Germinal center (tissue), 1 donor: ENCODE measurements at places on chromosomes 5 and 9.

GRCh38 chr9:22005021-22005701 lies 3.9 kb downstream of the CDKN2B start:
- DNase-seq, result no peak

DNA sequence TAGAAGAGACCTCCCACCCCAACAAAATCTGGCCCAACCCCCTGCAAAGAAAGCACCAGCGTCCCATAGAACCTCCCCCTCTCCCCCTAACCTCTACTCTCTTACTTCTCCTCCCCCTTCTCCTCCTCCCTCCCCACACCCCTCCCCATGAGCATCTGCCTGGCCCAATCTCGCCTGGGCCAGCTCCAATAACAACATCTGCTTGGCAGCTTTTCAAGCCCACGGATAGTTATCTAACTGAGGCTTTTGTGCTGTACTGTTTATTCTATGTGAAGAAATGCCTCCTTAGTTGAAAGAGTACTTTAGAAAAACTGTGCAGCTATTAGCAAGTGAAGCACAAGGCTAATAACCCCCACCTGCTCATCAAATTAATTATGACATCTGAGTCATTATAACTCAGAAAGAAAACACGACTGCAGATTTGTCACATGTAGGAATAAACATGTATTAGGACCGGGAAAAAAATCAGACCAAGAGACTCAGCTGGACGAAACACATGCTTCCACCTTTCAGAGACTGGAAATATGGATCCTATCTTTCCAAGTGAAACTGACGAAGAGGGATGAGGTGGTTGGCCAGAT lies 42.8 kb downstream of the NFIB start:
- no peak for DNase-seq

DNA sequence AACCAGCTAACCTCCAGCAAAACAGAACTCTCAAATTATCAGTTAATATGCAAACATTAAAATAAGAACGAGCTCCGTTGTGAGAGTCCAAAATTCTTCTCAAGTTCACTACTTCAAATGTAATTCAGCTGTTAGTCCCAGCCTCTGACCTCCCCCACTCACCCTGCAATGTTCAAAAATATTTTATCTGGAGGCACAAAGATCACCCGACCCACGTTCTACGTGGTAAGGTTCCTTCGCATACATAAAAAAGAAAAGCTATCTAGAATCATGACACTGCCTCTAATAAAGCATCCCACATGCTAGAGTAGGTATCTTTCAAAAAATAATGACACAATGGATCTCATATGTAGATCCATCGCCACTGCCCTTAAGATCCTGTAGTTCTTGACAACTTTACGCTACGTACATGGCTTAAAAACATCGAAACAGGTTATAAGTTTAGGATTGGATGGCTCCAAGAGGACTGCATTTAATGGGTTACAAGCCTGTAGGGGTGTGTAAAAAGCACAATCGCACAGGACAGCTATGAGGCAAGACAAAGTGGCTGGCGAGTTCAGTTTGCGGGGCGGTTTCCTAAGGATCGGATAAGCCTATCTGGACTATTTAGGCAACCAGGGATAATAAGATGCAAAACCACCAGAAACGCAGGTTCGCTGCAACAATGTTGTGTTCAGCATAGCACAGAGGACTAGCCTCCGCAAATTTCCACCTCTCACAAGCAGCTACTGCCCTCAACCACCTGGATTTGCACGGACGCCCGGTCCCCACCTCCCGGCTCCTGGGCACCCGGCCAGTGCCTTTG lies 969 bp downstream of the CLK4 start:
- no peak for DNase-seq

- no peak for DNase-seq
Observed at GRCh38 chr5:23648656-23649055, 141.2 kb downstream of the PRDM9 start.

DNA sequence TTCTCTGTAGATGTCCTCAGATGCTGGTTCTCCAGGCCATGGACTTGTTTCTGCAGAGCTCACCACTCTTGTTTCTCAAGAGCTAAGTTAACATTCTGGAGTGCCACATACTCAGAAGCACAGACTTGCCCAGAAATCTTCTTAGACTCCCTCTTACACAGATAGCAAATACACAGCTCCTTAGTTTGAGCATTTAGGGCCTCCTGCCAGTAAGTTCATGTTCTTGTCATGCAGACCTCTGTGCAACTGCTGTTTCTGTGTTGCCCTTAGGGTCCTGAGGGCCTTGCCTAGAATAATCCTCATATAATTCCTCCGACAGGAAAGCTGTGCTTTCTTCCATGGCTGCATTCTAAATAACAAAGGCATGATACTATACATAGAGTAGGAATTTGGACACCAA lies 1.3 kb upstream of the PTPDC1 start:
- DNase-seq, result no peak

DNA sequence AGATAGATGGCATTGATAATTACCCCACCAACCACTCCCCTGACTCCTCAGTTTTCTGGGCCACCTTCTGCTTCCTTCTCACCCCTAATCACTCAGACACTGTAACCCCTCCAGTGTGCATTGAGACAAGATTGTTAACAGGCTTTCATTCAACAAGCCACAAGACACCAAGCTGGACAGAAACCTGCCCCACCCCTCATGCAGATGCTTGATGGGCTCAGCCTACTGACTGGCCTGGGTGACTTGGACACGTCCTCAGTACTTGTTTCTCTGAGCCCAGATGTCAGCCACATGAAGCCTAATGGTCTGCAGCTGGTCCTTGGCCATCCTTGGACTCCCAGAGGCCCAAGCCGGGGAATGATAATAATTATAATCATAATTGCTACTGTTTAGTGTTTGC lies 71.4 kb upstream of the SMIM23 start:
- DNase-seq, result no peak

- DNase-seq, result no peak
Observed at GRCh38 chr9:131603199-131603598, 57.9 kb downstream of the PRRT1B start.

DNA sequence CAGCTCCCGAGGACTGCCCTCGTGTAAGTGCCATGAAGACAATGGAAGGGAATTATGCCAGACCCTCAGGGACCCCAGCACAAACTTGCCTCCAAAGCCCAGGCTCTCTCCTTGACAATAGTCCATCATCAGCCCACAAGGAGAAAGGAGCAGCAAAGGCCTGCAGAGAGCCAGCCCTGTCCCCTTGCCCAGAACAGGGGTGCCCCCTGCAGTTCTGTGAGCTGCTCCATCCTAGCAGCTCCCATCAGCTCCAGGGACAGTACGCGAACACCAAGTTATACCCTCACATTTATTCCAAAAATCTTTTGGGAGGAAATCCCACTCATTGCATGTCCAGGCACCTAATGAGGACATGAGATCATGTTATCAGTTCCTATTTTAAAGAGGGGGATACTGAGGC lies 11.1 kb downstream of the BARX1 start:
- DNase-seq, result no peak

DNA sequence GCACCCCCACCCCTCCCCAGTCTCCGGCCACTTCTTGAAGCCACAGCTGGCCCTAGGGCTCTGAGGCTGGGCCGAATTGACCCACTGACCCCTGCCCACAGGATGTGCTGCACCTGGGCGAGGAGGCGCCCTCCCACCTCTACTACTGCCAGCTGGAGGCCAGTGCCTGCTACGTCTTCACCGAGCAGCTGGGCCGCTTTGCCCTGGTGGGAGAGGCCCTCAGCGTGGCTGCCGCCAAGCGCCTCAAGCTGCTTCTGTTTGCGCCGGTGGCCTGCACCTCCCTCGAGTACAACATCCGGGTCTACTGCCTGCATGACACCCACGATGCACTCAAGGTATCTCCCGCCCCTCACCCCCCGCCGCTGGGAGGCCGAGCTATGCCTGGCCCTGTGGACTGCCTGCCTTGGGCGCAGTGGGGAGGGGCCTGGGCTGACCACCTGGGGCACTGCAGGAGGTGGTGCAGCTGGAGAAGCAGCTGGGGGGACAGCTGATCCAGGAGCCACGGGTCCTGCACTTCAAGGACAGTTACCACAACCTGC lies 21.3 kb downstream of the HK3 start:
- no peak for DNase-seq

GRCh38 chr5:82586661-82587310 lies 308.6 kb upstream of the RPS23 start:
- no peak for DNase-seq

DNA sequence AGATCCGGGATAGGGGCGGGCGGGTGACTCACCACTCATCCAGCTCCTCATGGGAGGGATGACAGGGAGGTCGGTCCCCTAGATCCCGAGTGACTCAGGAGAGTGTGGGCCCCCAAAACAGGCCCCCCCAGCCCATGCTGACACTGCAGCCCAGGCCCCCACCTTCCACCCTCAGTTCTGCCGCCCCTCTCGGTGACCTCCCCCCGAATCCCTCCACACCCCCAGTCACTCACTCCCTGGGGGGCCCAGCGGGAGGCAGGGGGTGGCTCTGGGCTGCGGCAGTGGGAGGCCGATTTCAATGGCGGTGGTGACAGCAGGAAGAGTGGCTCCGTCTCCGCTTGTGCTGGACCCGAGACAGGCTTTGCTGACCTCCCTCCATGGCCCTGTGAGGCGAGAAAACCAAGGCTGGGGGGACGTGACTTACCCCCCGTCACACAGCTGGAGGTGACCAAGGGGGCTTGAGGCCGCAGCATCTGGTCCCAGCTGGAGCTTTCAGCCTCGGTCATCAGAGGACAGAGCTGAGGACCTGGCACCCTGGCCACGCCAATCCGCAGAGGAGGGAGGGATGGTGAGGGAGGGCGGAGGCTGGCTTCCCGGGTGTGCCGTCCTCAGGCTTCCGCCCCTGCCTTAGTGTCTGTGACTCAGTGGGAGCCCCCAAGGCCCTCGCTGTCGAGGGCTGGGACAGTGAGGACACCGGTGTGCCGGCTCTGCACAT lies 9.0 kb downstream of the GPSM1 start:
- no peak for DNase-seq

GRCh38 chr5:130992621-130993020 lies 172.4 kb downstream of the HINT1 start:
- no peak for DNase-seq

DNA sequence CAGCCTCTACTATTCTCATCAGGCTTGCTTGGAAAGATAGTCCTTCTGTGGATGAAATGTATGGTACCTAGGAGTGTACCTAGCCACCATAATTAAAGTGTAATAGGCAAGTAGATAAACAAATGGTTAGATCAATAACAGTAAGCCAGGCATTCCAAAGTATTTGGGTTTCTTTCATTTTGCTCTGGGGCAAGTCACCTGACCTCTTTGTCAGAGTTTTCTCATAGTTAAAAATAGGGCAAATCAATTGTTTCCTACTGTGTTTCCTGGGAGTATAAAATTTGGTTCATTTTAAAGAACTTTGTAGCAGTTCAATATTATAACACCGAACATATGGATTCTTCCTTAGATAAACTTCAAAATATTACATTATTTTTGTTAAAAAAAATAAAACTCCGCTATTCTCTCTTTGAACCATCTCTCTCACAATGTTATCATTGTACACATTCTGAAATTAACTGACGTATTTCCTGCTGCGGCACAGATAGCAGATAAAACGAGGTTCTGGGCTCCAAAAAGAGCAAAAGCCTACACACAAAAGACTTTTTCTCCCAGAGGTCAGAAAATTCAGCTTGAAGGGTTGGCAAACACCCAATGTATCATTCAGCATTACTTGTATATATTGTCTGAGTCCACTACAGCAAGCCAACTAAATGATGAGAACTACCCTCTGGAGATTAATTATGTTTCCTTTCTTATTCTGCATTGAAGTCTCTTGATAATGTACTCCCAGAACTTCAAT lies 267.9 kb downstream of the COX7C start:
- no peak for DNase-seq

DNA sequence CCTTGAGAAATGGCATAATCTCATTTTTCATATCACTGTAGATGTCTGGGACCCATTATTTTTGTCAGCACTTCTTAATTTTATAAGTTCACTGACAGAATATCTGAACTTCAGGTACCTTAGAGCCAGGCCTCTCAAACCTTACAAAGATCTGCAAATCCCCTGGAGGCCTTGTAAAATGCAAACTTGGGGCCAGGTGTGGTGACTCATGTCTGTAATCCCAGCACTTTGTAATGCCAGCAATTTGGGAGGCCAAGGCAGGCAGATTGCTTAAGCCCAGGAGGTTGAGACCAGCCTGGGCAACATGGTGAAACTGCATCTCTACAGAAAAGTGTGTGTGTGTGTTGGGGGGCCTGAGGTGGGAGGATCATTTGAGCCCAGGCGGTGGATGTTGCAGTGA lies 30.8 kb downstream of the RASGRF2 start:
- DNase-seq, result no peak

DNA sequence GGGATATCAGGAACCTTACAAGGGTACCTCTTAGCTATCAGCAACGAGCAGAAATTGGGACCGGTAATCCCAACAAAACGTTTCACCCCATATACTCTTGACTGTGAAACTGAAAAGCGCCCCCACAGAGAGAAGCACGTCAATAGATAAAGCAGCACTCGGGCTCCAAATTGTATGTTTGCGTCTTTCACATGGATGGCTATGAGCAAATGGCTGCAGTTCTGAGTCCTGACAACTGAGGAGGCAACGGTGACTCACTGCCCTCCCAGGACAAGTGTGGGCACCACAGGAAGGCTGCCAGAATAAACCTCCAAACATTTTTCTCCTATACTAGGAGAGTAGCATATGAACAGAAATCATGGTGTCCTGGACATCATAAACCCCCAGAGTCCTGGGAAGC lies 36.6 kb downstream of the SEMA4D start:
- DNase-seq, result no peak

GRCh38 chr9:12133416-12133815 lies 559.8 kb upstream of the TYRP1 start:
- DNase-seq, result no peak

GRCh38 chr9:135468854-135469521 lies 10.6 kb upstream of the PPP1R26 start:
- DNase-seq, result no peak

DNA sequence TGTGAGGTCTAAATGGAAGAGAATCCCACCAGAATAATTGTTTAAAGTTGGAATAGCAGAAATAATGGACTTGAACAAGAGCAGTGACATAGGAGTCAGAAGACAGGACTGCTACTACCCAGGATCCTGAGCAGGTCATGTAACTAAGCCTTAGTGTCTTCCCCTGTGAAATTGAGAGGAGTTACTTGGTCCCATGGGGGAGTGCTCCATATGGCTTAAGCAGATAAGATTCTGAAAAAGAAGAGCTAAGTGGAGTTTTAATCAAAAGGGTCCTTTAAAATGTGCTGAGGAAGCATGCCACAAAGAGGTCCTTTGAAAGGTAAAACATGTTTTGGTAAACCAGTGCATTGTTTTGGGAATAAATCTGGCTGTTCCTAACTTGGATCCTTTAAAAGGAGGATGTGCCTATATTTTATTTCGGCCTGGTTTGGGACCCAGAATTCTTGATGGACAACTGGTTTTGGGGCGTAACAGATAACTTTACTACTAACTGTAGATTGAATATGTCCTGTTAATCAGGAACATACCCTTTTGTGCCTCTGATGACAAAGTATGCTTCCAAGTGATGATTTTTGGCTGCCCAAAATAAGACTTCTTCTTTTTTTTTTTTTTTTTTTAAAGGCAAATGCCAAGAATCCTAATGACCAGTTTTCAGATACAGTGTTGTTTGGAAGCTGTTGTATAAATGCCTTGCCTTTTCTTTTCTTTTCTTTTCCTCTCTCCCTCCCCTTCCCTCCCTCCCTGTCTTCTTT lies 5.7 kb downstream of the RCL1 start:
- DNase-seq, result no peak
